ENCODE measurements at places on chromosomes 12 and 14.
A peak's percentile ranks its signal among the peaks of the same experiment; 100 is the strongest.

GRCh38 chr12:71652656-71653055, 11.0 kb downstream of the ZFC3H1 start:
- no peak for DNase-seq

GRCh38 chr12:102423462-102423861, 56.9 kb downstream of the IGF1 start:
- no peak for DNase-seq

DNA sequence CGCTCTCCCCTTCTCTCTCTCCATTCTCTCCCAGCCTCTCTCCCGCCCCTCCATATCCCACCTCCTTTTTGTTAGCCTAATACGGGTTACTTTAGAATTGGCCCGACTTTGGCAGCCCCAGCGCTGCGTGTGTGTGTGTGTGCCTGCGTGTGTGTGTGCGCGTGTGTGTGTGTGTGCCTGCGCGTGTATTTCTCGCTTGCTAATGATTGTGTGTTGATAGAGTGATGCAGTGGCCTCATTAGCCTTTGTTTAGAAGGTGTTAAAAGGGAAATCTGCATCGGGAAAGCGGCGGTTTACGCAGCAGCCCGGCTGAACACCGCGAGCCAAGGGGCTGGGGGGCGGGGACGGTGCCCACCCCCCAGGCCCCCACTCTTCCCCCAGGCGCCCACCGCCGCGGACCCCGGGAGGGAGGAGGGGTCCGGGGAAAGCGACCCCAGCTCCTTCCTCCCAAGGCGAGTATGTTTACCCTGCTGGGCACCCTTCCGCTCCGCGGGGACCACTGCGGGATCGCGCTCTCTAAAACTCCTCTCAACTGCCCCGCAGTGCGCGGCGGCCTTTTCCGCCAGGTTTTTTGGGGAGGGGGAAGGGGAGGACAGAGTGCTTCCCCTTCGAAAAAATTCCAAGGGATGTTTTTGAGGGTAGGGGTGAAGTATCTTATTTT, 6.8 kb upstream of the LHX5 start:
- DNase-seq: no peak

DNA sequence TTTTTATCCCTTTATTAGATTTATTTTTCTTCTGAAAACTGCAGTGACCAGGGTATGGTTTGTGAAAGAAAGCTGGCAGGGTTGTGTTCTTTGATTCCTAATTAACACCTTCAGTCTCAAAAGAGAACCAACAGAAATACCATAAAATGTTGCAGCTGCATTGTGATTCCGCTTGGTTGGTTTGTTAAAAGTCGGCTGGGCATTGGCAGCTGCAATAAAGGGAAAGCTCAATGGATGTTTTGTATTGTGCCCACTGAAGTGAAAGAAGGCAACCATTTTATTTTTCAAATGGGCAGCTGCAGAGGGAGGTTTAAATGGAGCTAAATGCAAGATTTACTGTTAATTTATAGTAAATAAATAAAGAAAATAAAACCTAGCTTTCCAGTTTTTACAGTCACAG, 16.7 kb downstream of the LGR5 start:
- no peak for DNase-seq

- DNase-seq: no peak
Measured at GRCh38 chr14:60276347-60276746, 27.3 kb downstream of the PPM1A start.

GRCh38 chr14:104237651-104238423, 99.5 kb downstream of the KIF26A start:
- DNase-seq: no peak

- DNase-seq: no peak
Measured at GRCh38 chr12:19261773-19262172, 132.2 kb downstream of the PLEKHA5 start.

GRCh38 chr14:34012978-34013720, 62.3 kb upstream of the EGLN3 start:
- DNase-seq: peak; percentile 28

GRCh38 chr12:53056296-53056695, 6.4 kb downstream of the TNS2 start:
- DNase-seq: no peak

DNA sequence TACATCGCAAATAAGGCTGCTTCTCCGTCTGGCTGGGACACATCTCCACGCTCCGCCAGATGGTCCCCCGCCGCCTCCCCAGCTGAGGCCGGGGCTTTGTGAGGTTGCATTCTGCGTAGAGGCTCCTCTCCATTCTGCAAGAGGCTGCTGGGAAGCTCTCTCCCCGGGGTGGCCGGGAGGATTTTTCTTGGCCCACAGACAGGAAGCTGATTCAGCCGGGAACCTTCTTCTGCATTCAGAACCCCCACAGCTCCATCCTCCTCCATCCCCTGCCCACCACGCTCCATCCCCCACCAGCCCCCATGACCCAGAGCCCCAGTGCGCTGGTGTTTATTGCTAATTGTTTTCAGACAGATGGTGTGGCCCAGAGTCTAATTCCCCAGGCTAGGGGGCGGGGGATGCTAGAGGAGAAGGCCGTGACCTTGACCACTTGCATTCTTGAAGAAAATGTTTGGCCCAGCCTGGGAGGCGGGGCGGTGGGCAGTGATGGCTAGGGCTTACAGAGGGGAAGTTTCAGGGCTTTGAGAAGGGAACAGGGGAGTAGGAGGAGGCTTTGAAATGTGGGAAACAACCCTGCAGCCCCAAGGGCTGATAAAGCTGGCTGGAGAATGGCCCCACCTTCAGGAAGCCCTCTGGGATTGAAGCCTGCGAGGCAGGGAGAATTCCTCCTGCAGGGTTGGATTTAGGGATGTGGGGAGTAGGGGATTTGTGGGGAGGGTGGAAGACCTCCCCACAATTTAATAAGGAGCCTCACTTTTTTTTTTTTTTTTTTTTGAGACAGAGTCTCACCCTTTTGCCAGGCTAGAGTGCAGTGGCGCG, 88.5 kb upstream of the NCOR2 start:
- DNase-seq: no peak

DNA sequence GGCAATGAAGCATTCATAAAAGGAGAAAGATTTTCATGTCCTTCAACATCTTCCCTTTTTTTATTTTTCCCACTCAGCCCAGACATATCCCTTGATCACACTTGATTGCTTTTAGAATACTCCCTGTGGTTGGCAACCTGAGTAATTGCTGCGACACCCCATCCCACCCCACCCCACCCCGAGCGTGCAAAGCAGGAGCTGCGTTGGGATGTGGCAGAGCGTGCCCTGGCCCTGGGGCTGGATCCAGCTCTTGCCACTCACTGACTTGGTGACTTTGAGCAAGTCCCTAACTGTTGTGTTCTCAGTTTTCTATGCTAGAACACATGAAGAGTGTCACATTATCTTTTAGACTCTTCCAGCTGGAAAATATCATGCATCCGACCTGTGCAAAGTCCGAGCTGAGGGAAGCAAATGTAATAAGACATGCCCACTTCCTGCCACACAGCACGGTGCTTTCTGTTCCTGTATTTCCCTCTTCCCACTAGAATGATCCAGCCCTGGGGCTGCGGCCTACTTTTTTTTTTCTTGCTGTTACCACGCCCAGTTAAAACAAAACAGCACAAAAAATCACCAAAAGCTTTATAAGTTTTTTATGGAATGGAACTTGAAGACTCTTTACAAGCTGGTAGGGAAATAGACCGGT, 4.0 kb downstream of the ASCL4 start:
- no peak for DNase-seq

DNA sequence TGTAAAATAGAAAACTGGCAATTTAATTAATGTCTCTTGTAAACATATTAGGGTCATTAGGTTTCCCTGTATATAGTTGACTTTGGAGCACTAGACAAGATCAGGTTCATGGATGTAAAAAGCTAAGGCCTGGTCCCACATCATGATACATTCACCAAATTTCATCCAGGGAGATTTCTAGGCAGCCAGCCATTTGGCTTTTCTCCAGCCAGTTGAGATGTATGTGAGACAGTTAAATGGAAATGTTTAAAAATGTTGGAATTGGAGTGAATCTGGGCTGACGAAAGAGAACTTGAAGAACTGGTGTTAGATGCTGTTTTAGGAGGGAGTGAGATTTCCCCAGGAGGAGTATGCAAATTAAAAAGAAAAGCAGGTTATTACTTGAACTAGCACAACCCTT, 41.8 kb upstream of the CLEC14A start:
- DNase-seq: no peak

DNA sequence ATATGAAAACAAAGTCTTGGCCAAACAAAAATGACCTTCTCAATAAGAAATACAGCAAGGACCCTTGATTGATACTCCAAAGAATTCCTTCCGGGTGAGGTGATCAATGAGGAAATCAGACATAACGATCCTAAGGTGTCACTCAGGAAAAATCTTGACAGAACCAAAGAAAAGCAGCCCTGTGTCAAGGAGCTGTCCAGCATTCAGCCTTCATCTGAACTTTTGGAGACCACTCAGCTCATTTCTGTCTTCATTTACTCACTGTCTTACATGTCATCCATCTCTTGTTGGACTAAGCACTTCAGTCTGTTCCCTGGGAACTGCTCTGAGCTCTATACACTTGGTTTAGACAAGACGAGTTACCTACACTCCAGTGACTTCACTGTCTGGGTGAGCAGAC, 179.9 kb downstream of the GRIN2B start:
- no peak for DNase-seq

GRCh38 chr14:104787736-104788135, 7.8 kb downstream of the AKT1 start:
- no peak for DNase-seq

DNA sequence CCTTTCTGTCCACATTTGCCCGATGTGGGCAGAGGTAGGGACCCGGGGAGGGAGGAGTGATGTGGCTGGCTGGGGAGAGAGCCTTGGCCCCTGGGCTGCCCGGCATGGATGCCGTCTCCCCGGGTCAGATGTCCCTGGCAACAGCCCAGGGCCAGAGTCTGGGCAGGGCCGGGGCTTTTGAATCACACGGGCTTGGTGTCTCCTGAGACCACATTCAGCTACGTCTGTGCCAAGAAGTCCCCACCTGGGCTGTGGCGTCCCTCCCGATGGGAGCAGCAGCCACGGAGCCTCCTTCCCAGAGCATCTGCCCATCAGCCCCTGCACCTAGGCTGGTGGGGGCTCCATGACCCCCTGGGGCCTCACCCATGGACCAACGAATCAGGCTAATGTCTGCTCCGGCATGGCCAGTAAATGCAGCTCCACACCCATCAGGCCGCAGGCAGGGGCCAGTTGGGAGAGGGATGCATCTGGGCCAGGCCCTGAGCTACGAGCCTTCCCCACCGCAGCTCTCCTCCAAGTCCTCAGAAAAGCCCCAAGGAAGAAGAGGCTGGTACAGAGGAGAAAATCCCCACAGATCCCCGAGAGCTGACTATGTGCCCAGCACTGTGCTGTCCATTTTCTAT, 109.4 kb downstream of the RFLNA start:
- no peak for DNase-seq

DNA sequence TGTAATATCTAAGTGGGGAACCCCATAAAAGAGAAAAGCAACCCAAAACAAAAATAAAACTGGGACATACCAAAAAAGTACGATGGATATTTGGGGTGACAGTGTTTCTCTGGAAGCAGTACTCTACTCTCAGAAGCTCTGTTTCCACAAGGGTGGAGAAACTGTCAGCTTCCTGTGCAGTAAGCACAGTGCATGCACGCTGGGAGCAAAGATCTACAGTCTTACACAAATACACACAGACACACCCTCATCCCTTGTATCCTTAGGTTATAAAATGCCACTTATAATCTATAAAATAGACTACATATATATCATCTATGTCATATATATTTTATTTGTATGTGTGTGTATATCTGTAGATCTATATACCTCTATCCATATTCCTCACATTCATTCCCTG, 225.8 kb upstream of the SOX5 start:
- no peak for DNase-seq

DNA sequence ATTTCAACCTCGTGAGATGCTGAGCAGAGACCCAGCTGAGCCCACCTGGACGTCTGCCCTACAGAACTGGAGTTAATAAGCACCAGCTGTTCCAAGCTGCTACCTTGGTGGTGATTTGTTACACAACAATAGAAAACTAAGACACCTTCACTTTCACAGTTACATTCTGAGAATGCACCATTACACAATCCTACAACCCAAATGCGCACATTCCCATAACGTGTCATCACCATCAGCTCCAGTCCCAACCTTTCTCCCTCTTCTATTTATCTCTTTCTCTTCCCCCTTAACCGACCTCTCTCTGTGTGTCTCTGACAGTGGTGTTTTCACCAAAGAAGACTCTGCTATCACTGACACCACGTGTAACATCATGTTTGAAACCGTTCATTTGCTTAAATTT, 91.9 kb downstream of the TMEM132D start:
- no peak for DNase-seq

- no peak for DNase-seq
Measured at GRCh38 chr14:61841145-61841544, 78.9 kb downstream of the SNAPC1 start.

GRCh38 chr12:66409195-66409871, 107.0 kb downstream of the HELB start:
- DNase-seq: peak; percentile 29

DNA sequence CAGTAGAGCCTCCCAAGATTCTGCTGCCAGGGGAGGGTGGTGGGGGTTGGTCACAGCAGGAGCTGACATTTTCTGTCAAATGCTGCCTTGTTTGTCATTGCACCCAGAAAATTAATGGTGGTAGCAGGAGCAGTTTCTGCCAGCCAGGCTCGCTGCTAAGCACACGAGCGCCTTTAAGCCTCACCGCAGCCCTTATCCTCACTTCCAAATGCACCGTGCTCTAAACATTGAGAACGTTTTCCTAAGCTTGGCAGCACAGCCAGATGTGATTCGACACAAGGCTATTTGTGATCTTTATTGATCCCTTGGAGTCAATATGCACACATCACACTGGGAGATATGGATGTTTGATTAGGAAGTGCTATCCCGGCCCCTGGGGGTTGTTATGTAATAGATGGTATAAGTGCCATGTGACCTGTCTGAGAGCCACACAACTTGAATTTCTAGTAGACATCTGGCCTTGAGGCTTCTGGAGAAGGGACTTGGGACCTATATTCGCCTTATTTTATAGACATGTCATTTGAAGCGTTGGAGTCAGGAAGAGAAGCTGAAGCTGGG, 31.6 kb upstream of the BEGAIN start:
- no peak for DNase-seq

- DNase-seq: no peak
Measured at GRCh38 chr14:103191844-103192243, 68.6 kb downstream of the TNFAIP2 start.

DNA sequence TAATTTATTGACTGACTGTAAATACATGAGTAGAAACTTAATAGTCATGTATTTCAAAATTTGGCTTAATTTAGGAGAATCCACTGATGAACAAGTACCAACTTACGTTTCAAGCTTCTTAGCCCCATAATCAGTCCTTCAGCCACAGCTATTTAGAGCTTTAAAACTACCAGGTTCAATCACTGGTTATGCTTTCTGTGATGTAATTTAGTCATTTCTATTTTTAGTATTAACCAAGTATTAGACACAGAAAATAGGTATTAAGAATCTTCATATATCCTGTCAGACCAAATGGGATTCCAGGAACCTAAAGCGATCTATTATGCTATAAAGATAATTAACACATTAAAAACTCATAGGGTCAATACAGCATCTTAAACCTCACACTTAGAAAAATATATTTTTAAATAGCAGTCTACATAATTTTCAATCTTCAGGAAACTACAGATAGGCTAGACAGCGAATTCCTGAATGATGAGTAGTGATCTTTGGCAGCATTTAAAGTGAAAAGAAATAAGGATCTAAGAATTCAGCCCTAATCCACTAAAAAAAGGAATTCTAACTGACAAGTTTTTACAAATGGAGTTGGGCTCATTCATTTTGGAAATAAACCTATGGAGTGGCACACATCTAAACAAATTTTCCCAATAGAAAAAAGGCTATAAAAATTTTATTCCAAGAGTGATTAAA, 51.5 kb downstream of the ZC3H14 start:
- DNase-seq: no peak

Measured in naive B cell (primary cell).